ENCODE measurements at places on chromosomes 5 and 9.

DNA sequence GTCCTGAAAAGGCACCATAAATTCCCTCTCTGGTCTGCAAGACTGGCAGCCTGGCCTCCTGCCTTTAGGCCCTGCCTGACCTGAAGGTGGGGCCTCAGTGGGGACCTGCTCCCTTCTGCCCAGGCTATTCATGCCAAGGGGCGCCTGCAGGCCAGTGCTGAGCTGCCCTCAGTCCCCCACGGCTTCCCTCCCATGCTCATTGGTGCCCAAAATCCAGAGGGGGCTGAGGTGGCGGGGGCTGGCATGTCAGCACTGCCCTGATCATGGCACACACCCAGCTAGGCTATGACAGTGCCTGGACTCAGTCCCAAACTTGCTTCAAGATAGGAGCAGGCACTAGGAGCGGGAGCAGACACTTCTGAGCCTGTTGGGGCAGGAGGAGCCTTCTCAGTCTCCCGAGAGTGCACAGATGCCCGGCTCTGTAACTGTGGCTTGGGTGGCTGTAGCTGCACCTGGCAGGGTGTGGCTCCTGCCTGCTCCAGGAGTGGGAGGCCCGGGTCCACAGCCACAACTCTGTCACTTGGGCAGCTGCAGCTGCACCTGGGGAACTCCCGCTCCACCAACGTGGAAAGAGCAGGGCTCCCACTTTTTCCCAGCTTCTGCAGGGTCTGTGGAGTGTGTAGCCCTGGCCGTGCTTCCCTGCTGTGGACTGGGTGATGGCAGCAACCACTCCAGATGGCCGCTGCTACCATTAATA lies 49.0 kb downstream of the NDUFAF2 start:
- no peak for DNase-seq

- no peak for DNase-seq
Measured at GRCh38 chr9:33180526-33181184, 13.5 kb upstream of the B4GALT1 start.

GRCh38 chr5:159156426-159157238 lies 52.7 kb downstream of the RNF145 start:
- no peak for DNase-seq

GRCh38 chr5:655406-655805 lies 37.7 kb downstream of the TPPP start:
- DNase-seq, result no peak

- no peak for DNase-seq
Measured at GRCh38 chr9:97714435-97714834, 17.3 kb upstream of the XPA start.

GRCh38 chr5:114822863-114823262 lies 346.8 kb downstream of the TRIM36 start:
- DNase-seq, result no peak

DNA sequence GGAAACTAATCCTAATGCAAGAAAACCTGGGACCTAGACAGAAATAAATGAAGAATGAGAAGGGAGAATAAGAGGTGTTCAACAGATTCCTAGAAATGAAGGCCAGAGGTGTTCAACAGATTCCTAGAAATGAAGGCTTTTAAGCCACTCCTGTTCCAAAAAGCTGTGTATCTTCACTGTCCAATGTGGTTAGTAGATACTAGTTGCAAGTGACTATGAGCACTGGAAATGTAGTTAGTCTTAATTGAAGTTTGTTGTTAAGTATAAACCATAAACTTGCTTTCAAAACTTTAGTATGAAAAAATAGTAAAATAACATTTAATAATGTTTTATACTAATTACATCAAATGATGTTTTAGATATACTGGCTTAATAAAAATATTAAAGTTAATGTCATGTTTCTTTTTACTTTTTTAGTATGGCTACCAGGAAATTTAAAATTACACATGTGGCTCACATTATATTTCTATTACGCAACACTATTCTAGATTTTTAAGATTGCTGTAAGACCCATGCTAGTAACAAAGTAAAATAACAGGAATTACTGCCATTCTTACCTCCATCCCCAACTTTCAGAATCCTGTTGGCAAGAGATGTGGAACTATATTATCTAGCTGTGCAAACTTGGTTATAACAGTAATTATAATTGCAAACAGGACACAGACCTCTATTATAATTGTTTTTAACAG lies 57.5 kb downstream of the RICTOR start:
- DNase-seq, result no peak

DNA sequence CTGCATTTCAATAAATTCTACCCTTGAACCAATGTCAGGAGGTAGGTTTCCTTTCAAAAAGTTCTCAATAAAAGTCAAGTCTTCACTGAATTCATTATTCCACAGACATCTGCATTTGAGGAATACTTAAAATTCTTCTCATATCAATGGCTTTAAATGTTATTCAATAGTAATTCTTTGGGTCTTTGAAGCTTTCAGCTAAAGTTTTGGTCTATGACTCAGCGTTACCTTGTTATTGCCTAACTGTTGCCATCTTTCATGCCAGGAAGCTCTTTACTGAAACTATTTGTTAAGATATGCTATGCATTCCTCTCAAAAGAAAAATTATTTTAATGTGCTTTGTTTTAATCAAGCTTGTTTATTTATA lies 170.5 kb downstream of the NNT start:
- no peak for DNase-seq

DNA sequence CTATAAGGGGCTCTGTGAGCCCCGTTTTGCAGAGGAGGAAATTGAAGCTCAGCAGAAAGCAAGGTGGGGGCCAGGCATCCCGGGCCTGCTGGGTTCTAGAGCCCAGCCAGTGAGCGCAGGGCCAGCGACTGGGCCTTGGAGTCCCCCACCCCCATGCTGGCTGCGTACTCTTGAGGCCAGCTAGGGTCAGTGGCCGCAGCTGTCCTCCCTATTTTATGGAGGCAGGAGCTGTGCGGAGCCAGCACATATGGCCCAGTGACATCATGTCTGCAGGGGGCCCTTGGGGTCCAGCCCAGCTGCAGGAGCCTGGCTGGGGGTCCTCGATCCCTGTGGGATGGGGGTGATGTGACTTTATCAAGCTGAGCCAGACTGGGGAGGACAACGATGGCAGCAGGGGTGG lies 71.3 kb downstream of the HMCN2 start:
- no peak for DNase-seq

DNA sequence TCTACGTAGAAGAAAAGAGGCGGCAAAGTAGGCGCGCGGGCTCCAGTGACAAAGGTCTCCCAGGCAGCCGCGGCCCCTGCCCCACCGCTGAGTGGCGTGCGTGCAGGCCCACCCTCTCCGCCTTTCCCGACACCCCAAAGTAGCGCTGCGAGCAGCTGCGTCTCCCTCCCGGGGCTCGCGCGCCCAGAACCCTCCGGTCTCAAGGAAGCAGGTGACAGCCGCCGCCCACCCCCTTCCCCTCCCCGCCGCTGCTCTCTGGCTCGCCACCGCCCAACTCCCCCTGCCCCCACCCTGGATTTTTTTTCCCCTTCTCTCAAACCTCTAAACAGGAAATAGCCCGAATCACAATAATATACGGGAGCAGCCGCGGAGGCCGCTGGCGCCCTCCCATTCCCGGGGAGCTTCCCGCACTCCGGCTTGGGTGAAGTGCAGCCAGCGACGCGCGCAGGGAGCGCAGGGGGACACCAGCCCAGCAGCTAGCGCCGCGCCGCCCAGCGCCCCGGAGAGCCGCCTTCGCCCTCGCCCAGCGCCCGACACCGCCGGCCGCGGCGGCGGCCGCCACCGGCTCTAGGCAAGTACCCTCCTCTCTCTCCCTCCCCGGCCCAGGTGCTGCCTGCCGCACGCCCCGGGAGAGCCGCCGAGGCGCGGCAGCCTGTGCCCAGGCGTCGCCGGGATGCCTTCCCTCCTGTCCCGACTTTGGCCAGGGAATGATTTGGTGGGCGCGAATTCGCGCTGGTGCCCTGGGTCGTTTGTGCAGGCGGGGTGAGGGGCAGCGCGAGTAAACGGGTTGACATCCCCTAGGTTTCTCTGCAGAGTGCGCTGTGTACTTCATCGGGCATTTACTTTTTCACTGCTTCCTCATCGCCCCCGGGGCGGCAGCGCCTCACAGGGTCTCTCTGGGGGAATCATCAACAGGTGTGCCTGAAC lies 52.7 kb upstream of the TJP2 start:
- no peak for DNase-seq

GRCh38 chr5:95454536-95454935 lies 63.4 kb downstream of the FAM81B start:
- no peak for DNase-seq

DNA sequence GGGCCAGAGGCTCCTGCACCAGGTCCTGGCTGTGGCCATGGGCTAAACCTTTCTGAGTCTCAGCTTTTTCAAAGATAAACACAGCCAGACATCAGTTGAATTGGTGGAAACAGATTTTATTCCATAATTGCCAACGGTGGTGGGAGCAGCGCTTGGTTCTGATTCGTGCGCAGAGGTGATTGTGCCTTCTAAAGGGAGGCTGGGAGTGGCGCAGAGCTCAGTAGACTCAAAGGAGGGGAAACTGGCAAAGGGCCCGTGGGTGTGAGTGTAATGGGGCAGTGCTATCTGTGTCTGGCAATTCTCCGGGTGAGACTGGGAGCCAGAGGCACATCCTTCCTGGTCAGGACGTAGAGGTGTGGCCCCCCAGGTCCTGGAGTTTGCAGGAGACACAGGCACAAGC lies 169.4 kb upstream of the PPP1R26 start:
- no peak for DNase-seq

DNA sequence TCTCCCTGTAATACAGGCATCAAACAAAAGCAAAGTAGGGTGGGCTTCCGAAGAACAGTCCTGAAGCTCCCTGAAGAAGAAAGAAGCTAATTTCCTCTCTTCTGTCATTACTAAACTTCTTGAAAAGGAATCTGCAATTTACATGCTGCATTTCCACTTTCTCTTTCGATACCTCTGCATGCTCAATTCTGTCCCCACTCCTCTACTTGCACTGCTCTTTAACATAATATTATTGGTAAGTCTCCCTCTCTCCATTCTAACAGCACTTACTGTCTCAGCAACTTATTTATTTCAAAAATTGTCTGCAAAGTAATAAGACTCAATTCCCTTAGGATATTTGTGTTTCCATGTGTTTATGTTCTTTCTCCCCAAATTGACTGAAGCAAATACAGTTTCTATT lies 3.9 kb upstream of the PLPP1 start:
- DNase-seq, result no peak

GRCh38 chr5:2135833-2136232 lies 253.1 kb upstream of the IRX4 start:
- no peak for DNase-seq

GRCh38 chr9:14992081-14992480 lies 81.9 kb upstream of the FREM1 start:
- no peak for DNase-seq

DNA sequence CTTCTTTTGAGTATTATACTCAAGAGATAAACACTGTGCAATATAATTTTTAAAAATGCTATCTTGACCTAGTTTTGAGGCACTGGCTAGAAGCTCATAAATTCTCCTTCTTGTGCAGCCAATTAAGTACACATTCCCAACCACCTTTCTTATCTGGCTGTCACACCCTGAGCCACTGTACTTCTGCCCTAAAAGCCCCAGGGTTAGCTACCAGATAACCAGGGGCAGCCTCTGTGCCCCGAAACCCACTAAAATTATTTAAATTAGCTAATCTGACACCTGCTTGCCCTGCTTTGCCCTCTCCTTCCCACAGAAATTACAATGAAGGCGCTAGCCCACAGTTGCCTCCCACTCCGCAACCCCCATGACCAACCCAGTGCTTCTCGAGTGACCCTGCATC lies 597.3 kb upstream of the TYRP1 start:
- no peak for DNase-seq

DNA sequence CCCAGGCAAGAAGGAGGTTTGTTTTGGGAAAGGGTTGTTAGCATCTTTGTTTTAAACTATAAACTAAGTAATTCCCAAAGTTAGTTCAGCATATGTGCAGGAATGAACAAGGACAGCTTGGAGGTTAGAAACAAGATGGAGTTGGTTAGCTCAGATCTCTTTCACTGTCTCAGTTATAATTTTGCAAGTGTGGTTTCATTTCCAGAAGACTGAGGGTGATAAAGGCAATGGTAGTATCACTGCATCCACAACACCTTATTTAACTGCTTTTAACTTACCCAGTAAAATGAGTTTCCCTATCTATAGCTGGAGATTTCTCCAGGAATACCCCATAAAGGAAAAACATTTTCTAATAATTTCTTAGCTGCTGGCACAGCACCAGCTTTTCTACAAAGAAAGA lies 152.7 kb downstream of the AOPEP start:
- no peak for DNase-seq

GRCh38 chr5:157799578-157799977 lies 56.1 kb downstream of the LSM11 start:
- no peak for DNase-seq

DNA sequence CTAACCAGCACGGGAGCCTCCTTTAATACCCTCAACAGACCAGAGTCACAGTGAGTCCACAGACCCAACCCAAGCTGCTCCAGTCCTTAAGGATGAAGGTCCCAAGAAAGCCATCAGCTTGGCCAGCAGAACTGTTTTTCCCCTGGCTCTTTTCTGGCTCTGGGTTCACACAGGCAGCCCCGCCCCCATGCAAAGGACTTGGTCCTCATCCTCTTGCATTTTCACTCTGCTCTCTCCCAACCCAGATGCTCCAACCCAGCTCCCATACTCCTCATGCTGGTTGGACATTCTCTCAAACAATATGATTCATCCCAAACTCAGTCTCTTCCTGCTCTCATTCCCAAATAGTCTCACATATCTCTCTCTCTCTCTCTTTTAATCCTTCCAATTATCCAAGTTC lies 74.2 kb upstream of the SPOCK1 start:
- no peak for DNase-seq

GRCh38 chr9:4510546-4511322 lies 20.5 kb downstream of the SLC1A1 start:
- no peak for DNase-seq

DNA sequence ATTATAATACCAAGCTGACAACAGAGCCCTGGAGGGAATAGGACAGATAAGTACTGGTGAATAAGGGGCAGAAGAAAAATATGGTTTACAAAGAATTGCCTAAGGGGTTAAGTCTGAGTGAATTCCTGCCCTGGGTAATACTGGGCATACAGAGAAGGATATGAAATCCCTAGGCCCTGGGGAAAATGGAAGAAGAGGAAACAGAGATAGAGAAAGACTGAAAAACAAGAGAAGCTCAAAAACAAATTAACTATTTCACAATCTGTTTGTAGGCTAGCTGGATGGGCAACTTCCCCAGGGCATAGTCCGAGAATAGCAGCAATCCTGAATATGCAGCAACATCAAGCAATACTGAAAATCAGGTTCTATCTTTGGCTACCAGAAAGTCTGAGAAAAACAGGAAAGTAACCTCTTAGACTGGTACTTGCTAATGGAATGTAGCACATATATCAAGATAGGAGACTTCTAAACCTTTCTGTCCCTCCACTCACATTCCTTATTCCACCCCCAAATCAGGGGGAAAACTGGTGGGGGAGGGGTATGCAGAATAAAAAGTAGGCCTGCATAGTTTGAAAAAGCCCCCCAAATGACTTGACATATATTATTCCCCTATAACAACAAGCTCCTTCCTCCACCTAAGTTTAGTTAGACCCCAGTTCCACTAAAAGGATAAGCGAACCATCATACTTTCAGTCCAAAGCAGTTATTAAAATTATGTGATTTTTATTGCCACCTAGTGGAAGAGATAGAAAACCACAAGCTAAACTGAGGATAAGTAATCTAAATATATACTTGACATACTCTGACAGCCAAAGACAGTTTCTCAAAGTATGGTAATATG lies 20.6 kb downstream of the SLC38A9 start:
- DNase-seq, result no peak
